WERI-Rb-1 (cell line): ENCODE measurements at places on chromosomes 4 and X.

GRCh38 chr4:164997324-164997723 is 19.9 kb upstream of the TRIM61 start:
- DNase-seq = peak; percentile 25

- no peak for DNase-seq
Measured at GRCh38 chrX:36650622-36651021, 357.5 kb upstream of the FAM47C start.

DNA sequence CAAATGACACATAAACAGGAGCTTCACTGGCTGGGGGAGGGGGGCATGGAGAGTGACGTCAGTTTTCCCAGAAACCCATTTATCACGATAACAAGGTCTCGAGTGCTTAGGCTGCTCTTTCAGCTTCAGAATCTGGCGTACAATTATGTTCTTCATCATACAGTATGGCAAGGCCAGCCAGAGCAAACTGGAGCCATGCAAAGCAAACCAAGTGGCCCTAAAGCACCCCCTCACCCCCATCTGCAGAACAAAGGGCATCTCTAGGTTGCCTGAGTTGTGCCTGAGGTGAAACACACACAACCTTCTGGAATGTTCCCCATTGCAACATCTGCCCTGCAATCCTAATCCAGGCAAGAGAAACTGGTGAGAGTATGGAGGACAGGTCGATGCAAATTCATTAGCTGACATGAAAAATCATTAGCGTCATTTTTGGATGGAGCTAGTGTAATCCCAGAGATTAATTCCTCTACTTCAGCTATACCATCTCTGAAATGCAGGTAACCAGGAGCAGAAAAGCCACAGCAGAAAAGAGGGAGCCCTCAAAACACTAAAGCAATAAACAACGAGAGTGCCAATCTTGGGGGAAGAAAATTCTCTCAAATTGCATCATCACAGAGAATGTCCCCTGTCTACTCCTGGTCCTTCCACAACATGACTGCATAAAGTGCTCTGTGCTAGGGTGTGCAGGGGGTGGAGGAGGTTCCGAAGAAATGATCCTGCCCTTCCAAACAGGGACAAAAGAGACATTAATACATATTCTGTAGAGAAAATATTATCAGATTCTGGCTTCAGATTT is 1.8 kb downstream of the SEPTIN6 start:
- DNase-seq = no peak

DNA sequence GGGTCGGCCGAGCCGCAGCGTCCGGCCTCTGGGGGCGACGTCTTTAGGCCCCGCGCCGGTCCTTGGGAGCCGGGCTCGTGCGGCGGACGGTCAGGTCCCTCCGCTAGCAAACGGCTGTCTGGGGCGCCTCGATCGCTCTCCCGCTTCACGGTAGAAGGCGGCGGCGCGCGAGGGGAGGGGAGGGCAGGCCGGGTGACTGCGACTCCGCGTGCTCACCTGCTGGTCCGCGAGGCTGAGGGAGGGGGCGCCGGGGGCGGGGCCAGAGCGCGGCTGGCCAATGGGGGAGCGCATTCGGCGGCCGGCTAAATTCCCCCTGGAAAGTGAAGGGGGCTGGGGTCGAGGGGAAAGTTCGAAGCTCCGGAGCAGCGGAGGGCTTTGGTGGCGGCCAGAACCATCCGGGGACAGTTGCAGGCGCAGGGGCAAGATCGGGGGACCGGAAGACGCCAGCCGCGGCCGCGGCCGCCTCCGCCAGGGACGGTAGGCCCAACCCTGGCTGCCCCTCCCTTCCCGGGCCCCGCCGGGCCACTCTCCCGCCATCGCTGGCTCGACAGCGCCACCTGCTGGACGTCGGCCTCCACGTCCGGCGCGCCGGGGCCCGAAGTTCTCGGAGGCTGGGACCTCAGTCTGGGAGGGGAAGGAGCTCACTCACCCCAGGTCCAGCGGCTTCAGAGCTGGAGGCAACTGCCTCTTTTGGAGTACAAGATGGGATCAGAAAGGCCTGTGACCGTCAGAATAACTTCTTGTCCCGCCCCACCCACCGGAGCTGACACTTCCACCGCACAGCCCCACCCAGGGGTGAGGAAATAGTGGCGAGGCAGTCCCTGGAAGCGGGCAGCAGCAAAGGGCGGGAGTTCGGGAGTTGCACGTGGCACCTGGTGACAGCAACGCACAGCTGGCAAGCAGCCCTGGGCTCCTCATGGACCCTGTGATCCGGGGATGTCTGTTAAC is 49.9 kb downstream of the ELF4 start:
- DNase-seq = peak; percentile 78

GRCh38 chr4:139674875-139675550 is 9.4 kb downstream of the MGST2 start:
- no peak for DNase-seq

DNA sequence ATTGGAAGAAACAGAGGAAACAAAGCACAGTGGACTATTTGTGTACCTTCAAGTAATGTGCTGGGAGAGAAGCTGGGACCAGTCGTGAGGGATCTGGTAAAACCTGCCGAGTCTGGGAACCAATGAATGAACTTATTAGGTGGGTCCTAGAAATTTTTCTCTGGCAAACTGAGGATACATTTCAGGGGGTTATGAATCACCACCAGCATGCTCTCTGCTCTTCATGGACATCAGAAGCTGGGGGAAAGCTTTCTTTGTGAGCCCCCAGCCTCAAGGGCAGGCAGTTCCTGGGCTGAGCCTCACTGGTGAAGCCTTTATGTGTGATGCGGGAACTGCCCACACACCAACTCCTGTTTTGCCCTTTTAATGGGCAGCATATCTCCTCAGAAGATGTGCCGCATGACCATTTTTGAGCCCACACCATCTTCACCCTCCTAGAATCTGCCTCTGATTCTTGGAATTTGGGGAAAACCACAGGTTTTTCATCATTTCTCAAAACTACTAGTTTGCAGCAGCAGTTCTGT is 95.4 kb upstream of the ENPP6 start:
- no peak for DNase-seq

DNA sequence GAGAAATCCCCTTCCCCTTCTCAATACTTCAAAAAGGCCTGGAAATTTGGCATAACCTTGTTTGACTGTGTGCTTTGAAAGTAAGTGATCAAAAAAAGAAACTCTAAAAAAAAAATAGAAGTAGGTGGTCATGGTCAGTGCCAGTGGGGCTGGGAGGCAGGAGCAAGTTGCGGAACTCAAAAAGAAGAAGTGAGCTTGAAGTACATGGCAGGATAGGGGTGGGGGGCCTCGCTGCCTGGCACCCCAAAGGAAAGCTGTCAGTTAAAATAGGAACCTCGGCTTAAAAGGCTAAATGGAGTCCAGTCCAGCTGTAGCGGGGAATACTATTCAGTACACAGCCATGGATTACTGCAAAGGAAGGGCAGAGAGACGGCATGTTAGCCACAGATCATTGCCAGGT is 12.2 kb upstream of the NKRF start:
- no peak for DNase-seq

GRCh38 chr4:5884796-5885195 is 8.1 kb downstream of the CRMP1 start:
- no peak for DNase-seq

DNA sequence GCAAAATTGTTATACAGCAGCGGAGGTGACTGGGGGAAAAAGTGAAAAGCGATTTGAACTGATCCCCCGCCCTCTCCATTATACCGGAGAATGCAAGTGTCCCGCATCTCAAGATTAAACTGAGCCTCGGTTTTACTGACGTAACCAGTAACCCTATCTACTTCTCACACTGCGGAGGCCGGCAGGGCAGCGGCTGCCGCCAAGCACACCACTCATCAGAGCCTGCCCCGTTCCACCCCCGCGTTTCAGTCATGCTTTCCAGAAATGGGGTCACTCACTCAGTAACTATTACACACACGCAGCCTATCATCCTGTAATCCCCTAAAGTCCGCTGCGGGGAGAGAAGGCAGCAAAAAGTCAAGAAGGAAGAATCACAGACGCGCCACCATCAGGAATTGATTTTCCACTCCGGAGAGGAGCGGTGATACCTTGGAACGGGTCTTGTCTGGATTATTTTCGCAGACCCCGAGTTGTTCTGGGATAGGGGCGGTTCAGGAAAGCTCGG is 1.4 kb downstream of the RPS6KA3 start:
- DNase-seq = peak; percentile 31

DNA sequence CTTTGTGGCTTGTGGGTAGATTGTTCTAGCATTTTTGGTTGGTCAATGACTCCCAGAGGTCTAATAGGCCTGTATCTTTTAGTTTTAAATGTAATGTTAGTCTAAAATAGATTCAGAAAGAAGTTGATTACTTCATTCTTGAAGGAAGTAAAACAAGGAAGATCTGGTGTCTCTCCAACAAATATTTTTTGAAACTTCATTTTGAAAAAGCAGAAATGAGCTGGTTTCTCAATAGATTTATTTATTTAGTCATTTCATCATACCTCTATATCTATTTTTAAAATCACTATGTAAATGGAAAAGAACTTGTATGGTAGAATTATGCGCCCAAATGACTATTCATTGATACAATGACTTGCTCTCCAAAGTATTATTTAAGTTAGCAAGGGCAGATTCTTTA is 7.2 kb downstream of the HTR2C start:
- no peak for DNase-seq

DNA sequence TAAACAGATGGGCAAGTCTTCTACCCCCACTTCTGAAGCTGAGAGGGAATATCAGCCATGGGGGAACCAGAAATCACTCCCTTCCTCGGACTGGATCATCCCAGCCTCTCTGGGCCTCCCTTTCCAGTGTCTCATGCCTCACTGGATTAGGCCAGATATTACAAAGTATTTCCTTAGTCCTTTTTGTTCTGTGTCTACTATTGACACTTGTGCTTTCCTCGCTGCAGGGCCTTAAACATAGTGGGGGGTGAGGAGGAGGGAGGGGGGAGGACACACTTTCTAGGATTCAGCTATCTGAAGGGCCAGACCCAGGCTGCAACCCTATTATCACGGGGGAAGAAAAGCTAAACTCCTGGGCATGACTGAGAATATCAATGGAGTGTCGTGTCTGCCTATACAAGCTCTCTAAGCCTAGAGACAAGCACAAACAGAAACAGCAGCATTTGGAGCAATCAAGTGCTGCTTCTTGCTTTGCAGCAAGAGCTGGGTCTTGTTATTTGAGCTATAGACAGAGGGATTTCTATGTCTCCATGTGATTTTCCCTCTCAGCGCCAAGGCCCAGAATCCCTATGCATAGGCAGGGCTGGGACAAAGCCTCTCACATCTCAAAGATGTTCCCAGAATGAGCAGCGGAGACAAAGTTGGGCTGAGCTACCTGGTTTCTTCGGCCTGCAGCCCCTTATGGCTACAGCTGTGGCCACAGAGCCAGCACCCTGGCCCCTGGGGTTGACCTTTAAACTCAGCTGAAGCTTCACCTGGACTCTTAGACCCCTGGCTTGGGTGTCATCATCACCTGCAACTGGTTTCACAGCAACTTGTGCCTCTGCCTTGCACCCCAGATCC is 20.2 kb downstream of the PJA1 start:
- DNase-seq = no peak
